ENCODE measurements at places on chromosomes 3 and 15. TPM values are rescaled to one million over a fixed set of nuclear protein-coding genes. Genes with fewer than 3 reads are reported as not detected.

The GPR149 gene
- polyA plus RNA-seq, result not detected

GRCh38 chr3:23612296-23612891 lies 193.4 kb upstream of the UBE2E1 start:
- DNase-seq, result no peak

DNA sequence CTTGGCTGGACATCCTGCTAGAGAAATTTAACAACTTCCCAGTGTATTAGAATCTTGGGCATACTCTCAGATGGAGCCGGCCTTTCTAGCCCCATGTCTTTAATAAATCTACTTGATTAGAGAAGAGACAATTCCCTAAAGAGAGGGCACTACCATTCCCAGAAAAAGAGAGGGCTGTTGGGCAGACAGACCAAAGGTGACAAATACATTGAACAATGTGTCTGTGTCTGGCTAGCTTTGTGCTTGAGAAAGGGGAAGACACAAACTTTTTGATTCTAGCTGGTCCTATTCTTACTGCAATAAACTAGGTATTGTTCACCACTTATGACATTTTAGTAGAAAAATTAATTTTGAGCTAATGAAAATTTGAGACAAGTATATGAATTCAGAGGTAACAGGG lies 57.7 kb downstream of the DUT start:
- DNase-seq, result no peak

DNA sequence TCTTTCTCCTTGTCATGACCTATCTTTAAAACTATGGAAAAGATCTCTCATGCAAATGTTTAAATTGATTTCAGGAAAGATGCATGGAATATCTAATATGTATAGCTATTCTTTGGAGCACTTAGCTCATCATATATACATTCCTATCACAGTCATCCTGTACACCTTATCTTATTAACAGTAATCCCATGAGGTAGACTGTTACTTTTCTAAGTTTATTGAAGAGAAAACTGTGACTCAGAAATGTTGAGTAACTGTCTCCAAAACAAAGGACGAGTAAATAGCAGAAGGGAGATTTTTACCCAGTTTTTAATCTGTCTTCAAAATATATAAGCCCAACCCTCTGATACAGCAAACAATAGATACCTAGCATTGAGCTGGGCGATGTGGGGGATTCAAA lies 308.3 kb downstream of the GAP43 start:
- no peak for DNase-seq

GRCh38 chr3:143973259-143974021 lies 1.8 kb downstream of the DIPK2A start:
- DNase-seq, result peak; percentile 92

- DNase-seq, result no peak
These were observed 1.7 kb downstream of the ACY1 start for GRCh38 chr3:51985063-51985462.
